Tongue (tissue), 3 donors: ENCODE measurements at places on chromosomes 13 and 19.

DNA sequence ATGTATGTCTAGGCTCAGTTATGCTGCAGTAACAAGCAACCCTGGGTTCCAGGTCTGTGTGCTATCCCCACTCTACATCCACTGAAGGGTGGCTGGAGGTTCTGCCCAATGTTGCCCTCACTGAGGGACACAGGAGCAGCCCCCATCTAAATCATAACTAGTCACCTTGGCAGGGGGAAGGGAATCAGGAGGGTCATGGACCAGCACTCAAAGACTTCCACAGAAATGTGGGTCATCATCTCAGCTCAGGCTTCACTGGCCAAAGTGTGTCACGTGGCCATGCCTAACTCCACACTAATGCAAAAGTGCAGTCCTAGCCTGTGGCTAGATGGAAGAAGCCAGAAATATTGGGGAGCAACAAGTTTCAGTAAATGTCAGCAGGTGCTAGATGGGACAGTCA lies 137.3 kb upstream of the ZNF507 start:
- no peak for DNase-seq

- DNase-seq, result no peak
Observed at GRCh38 chr19:2097203-2097885, 629 bp downstream of the IZUMO4 start.

GRCh38 chr13:45101327-45102018 lies 18.8 kb upstream of the GTF2F2 start:
- DNase-seq, result no peak

DNA sequence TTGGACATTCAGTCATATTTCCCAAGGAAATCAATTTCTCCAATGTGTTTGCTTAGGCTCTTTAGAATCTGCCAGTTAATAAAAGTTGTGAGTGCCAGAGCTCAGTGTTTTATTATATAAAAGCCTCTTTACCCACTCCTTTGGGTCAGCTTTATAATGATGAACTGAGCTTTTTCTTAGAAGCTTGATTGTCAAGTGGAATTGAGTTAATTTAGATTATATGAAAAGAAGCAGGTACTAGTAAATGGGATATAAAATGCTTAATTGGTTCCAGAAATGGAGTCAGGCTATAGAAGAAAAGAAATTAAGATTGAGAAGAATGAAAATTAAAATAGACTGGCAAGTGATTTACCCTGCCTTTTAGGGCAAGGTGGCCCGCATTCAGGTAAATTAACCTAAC lies 363.2 kb downstream of the SLITRK6 start:
- DNase-seq, result no peak

- DNase-seq, result peak; percentile 86
Observed at GRCh38 chr13:25688536-25688935, 316.8 kb downstream of the ATP8A2 start.

- no peak for DNase-seq
Observed at GRCh38 chr13:77095288-77095687, 68.3 kb upstream of the FBXL3 start.

DNA sequence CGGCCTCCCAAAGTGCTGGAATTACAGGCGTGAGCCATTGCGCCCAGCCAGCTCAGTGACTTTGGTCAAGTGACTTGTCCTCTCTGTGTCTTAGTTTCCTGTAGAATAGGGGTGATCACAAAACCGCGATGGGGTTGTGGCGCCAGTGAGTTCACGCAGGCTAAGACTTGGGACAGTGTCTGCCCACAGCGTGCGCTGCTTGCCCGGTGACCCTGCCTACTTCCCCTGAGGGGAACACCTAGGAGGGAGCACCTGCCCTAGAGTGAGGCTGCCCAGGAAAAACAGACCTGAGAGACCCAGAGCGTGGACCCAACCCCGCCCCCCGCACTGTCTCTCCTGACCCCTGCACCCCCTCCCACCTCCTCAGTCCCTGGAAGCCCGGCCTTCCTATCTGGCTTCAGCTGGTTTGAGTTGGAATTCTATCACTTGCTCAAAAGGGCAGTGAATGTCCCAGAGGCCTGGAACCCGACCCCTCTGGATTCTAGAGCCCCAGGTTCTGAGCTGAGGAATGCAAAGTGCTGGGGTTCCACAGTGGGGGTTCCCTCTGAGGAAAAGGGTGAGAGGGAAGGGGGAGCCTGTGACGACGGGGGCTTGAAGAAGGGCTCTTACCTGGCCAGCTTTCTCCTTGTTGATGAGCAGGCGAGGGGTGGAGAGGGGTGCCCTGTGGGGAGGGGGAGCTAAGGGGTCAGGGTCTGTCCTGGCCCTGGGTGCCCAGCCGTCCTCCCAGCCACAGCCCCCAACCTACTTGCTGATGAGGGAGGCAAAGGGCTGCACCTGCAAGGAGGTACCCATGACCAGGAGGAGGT lies 2.2 kb upstream of the RINL start:
- DNase-seq, result no peak

GRCh38 chr13:18212873-18213272 lies 968.8 kb downstream of the TUBA3C start:
- peak; percentile 1 for DNase-seq

DNA sequence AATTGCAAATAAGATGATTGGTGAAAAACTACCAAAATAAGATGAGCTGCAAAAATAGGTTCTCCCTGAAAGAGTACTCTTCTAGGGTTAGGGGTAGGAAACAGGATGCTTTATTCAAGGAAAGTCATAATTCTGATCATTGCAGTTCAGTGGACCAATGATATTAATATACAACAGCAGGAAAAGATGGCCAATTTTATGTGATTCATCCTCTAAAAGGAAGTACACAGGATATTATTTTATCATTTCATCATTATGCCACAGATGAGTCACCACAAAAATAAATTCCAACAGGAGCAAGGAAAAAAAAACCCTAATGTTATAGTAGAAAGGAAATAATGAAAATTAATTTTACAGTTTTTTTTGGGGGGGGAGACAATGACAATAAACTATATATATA lies 205.0 kb downstream of the NALCN start:
- DNase-seq, result no peak

- DNase-seq, result no peak
Observed at GRCh38 chr13:27822258-27822872, 30.1 kb downstream of the GSX1 start.

DNA sequence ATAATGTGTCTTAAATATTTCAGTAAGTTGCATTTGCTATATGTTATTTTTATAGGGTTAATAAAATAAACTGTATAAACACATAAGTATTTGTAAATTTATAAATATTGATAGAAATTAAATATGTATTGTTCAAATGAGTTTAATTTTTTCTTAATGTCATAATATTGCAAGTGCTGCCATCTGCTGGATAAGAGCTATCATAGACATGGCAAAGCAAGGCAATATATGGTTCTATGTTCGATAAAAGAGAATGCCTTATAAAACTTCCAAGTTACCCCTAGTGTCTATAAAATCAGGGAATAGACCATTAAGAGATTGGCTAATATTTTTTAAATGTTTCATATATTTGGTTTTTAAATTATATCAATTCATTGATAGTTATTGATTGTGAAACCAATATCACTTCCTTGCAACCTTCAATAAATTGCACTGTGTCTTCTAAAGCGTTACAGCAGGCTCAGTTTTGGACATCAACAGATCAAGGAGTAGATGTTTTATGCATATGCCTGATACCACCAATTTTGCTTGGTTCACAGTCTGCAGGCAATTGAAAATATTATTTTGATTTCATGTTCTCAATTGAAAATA lies 29.0 kb upstream of the SLITRK6 start:
- peak; percentile 49 for DNase-seq

DNA sequence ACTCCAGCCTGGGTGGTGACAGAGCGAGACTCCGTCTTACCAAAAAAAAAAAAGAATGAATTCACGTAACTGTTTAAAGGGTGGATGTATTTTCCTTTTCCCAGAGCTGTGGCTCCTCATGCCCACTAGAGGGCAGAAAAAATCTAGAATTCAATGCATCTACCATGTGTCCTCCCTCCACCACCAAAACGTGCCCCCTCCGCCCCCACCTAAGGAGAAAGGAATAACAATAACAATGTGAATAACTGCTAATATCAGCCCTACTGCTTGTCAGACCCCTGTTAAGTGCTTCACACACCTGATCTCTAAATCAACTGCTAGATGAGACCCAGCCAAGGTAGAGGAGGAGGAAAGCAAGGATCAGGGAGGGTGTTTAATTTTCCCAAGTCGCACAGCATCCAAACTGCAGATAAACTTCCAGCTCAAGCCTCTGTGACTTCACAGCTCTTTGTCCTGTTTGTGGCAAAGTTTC lies 20.2 kb upstream of the PNMA8B start:
- DNase-seq, result peak; percentile 38

DNA sequence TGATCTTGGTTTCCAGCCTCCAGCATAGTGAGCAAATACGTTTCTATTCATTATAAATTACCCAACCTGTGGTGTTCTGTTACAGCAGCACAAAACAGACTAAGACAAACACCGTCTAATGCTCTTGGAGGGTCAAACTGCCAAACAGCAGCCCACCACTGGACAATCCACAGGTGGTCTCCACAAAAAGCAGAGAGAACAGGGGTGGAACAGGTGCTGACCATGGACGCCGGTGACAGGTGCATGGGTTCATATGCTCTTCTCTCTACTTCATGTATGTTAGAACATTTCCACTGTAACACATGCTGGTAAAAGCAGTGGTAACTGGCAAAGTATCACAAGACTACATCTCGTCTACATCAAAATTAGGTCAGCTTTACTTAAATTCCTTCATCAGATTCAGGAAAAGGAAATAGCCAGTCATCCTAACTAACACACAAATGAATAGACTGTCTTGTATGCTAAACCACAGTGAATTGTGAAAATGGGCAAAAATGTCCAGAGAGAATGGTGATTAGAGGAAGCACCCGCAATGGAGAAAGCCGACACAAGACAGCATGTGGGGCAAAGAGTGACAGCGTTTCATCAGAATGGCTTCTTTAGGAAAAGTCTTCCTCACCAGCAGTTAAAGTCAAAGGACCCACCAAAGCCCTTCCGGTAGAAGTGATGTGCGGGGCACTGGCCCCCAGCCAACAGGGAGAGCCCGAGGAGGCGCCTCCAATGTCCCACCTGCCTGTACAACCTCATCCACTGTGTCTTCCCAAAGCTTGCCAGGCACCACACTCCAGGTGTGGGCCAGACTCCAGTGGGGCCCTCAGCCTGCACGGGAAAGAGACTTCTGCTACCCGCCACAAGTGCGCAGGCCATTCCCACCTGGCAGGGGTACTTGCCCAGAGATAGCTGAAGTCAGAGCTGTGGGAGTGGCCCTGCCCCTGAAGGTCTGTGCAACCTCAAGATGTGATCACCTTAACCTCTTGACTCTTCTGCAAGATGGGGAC lies 6.5 kb downstream of the CARS2 start:
- DNase-seq, result no peak

GRCh38 chr13:80841414-80841813 lies 500.5 kb upstream of the SPRY2 start:
- DNase-seq, result peak; percentile 74

DNA sequence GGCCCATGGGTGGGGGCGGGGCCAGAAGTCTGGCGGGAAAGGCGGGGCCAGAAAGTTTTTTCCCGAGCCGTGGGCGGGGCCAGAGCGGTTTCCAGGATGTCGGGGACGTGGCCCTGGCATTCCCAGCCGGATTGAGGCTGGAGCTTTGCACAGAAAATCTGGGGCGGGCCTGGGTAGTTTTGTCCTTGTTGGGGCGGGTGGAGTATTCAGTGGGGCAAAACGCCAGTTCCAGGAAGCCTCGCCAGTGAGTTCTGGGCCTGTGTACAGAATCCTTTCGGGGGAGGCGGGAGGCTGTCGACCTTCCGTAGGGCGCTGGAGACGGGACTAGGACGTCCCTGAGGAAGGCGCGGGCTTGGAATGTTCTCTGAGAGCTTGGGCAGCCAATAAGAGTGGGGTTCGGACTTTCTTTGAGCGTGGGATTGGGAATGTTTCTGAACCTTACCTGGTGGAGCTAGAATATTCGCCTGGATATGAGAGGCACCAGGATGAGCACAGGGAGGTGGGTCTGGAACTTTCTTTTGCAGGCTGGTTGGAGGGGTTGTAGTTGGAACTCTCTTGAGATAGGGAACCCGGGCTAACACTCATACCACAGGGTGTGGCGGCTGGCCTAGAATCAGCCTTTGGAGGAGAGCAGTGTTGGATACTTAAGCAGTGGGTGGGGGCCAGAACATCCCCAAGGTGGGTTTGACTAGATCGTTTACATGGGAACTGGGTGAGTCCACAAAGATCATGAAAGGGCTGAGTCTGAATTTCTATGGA lies 1.3 kb downstream of the CCDC9 start:
- no peak for DNase-seq

DNA sequence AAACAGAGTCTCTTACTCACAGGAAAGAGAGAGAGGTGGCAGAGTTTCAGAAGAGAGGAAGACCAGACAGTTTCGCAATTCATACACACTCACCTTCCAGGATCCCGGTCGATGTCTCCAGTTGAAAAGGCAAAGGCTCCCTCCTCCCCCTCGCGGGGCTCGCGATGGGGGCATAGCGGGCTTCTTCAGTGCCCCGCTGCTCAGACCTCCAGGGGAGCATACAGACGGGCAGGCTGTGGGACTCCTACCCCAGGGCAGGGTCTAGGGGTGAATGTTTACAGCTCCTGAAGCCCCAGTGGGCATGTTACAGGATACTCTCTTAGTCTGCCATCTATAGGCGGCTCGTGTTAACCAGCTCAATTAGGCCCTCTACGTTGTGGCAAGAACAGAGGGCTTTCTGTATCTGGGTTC lies 139.2 kb downstream of the SLITRK5 start:
- DNase-seq, result no peak

DNA sequence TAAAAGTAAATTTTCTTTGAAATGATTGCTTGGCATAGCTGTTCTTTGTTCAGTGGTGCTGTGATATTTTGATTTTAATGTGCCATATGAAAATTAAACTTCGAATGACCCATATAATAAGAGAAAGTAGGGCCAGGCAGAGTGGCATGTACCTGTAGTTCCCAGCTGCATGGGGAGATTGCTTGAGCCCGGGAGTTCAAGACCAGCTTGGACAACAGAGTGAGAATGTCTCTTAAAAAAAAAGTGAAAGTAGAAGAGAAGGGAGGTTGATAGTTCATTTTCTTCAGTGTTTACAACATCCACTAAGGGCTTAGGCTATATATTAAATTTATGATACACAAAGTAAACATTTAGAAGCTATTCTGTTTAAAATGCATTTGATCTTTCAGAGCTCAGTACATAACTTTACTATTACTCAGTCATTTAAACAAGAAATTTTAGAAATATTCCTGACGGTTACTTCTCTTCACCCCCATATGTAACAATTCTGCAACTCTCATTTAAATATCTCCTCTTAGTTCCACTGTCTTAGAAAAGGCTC lies 17.2 kb upstream of the RFC3 start:
- DNase-seq, result no peak

DNA sequence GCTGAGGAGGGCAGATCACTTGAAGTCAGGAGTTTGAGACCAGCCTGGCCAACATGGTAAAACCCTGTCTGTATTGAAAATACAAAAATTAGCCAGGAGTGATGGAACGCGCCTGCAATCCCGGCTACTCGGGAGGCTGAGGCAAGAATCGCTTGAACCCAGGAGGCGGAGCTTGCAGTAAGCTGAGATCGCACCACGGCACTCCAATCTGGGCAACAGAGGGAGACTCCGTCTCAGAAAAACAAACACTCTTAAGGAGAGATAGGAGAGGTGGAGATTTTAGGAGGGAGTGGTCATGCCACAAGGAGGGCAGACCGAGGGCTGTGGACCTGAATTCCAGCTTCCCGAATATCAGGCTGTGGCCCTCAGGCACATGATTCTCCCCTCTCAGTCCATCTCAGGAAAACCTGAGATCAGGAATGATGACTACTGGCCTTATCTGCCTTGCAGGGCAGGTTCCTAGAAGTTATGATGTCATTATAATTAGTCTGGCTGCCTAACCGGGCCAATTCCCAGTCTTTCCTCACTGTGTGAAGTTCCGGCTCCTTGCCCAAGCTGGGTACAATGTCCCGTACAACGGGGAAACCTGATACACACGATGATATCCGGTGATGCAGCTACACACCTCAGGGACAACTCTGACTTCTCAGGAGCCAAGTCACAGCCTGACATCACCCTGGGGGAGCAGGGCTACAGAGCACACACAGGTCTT lies 2.5 kb downstream of the SLC35E1 start:
- DNase-seq, result no peak
